ENCODE measurements at places on chromosomes 5 and 9.

DNA sequence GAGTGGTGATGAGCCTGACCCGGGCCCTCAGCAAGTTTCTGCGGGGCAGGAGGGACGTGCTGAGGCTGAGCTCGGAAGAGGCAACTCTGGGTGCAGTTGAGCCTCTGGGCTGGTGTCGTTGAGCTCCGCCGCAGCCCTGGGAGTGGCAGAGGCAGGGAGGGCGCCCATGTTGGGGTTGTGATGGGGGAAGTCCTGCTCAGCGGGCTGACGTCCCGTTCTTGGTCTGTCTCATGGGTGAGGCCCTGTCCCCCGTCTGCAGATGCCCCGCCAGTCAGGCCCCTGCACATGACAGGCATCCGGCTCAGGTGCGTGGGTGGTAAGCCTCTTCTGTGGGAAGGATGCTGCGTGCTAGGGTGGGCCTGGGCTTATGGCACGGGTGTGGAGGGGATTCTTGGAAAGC lies 64.3 kb downstream of the RXRA start:
- DNase-seq: no peak
- H3K27ac ChIP-seq: no peak overlapping the region
- H3K36me3 ChIP-seq: no peaks in the 10 kb centered on the region
- no peak overlapping the region for H3K4me3 ChIP-seq

GRCh38 chr5:141875022-141875740 lies 3.0 kb downstream of the PCDH1 start:
- DNase-seq: peak; percentile 5
- no peak overlapping the region for H3K27ac ChIP-seq
- H3K27me3 ChIP-seq: peaks cover 2% of the 10 kb centered on the region

DNA sequence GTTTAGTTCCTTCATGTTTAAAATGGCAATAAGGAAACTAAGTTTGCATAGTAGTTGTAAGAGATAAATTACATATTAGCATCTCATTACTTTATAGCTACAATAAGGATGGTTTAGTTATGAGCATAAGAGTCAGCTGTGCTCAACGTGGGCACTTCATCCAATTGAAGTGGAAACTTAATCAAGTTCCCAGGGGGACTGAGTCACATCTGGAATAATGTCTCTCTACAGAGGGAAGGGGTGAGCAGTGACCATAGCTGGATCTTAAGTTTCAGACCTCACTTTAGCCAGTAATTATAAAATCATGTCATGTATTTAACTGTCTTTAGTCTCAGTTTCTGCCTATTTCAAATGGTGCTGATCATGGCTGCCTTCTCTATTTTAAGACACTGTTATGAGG lies 36.8 kb upstream of the FAM240B start:
- no peak overlapping the region for H3K27ac ChIP-seq
- no peaks in the 10 kb centered on the region for H3K4me1 ChIP-seq
- H3K4me3 ChIP-seq: no peak overlapping the region
- no peaks in the 10 kb centered on the region for H3K36me3 ChIP-seq
- DNase-seq: no peak

GRCh38 chr9:91025856-91026255 lies 224.2 kb downstream of the SYK start:
- no peaks in the 10 kb centered on the region for H3K36me3 ChIP-seq
- no peak for DNase-seq
- no peak overlapping the region for H3K4me3 ChIP-seq
- no peak overlapping the region for H3K27ac ChIP-seq

DNA sequence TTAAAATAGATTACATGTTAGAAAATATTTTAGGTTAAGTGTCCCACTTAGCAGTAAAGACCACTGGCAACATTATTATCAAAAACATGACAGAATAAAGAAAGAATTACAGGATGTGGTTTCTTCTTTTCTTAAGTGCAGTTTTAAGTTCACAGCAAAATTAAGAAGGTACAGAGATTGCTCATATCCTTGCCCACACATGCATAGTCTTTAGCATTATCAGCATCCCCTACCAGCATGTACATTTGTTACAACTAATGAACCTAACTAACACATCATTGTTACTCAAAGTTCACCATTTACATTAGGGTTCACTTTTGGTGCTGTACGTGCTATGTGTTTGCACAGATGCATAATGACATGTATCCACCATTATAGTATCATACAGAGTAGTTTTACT lies 837.7 kb upstream of the CDH9 start:
- no peaks in the 10 kb centered on the region for H3K27me3 ChIP-seq
- DNase-seq: no peak
- no peaks in the 10 kb centered on the region for H3K36me3 ChIP-seq

GRCh38 chr5:96120120-96120519 lies 158.5 kb upstream of the ELL2 start:
- no peak overlapping the region for H3K4me3 ChIP-seq
- H3K36me3 ChIP-seq: no peaks in the 10 kb centered on the region
- no peaks in the 10 kb centered on the region for H3K4me1 ChIP-seq
- no peak overlapping the region for H3K27ac ChIP-seq
- DNase-seq: no peak
- no peaks in the 10 kb centered on the region for H3K27me3 ChIP-seq

GRCh38 chr9:79646096-79646495 lies 74.3 kb downstream of the TLE4 start:
- no peaks in the 10 kb centered on the region for H3K27me3 ChIP-seq
- H3K4me3 ChIP-seq: no peak overlapping the region
- no peaks in the 10 kb centered on the region for H3K4me1 ChIP-seq
- DNase-seq: no peak

DNA sequence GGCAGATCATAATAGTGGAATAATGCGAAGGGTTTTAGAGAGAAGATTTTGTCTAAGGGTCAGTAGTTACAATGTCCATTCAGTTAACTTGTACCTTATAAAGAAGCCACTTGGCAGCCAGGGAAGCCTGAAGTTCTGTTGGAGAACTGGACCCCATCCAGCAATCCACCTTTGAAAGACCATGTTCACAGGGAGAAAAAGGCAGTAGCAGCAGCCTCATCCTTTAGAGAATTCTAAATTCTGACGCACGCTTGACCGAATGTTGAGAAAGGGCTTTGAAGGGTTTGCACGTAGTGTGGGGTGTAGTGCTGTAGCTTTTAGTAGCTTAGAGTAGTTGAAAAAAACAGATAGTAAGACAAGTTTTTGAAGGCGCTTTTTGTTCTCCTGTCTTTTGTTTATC lies 42.8 kb downstream of the MCCC2 start:
- H3K27me3 ChIP-seq: no peaks in the 10 kb centered on the region
- DNase-seq: no peak
- H3K4me1 ChIP-seq: no peaks in the 10 kb centered on the region
- no peak overlapping the region for H3K4me3 ChIP-seq
- H3K27ac ChIP-seq: no peak overlapping the region
- no peaks in the 10 kb centered on the region for H3K36me3 ChIP-seq

- no peak overlapping the region for H3K27ac ChIP-seq
- H3K36me3 ChIP-seq: no peaks in the 10 kb centered on the region
- no peaks in the 10 kb centered on the region for H3K27me3 ChIP-seq
- DNase-seq: no peak
- H3K4me3 ChIP-seq: no peak overlapping the region
Observed at GRCh38 chr5:56829137-56829908, 14.0 kb downstream of the MAP3K1 start.

- no peak overlapping the region for H3K4me3 ChIP-seq
- peak; percentile 51 for DNase-seq
- H3K36me3 ChIP-seq: no peaks in the 10 kb centered on the region
- H3K4me1 ChIP-seq: no peaks in the 10 kb centered on the region
- no peaks in the 10 kb centered on the region for H3K27me3 ChIP-seq
Observed at GRCh38 chr9:78035383-78035993, 3.9 kb upstream of the GNAQ start.

DNA sequence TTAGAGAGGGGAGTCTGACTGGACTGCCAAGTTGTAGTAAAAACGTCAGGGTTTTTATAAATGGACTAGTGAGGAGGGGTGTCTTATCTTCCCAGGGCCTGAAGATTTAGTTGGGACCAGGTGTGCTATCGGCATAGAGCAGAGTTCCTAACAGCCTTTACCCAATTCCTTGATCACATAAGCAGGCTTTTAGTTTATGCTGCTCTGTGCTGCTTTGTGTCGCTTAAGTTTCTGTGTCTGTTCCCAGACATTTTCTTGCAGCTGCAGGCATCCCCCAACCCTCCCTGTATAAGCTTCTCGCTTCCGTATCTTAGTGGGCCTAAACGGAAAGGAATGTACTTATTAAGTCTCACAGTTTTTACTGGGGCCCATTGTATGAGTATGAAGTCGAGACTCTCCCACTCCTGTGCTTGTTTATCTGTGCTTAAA lies 2.6 kb upstream of the SMC5 start:
- H3K27ac ChIP-seq: no peak overlapping the region
- H3K27me3 ChIP-seq: no peaks in the 10 kb centered on the region
- no peaks in the 10 kb centered on the region for H3K36me3 ChIP-seq
- H3K4me3 ChIP-seq: peak overlapping the region; percentile 61

DNA sequence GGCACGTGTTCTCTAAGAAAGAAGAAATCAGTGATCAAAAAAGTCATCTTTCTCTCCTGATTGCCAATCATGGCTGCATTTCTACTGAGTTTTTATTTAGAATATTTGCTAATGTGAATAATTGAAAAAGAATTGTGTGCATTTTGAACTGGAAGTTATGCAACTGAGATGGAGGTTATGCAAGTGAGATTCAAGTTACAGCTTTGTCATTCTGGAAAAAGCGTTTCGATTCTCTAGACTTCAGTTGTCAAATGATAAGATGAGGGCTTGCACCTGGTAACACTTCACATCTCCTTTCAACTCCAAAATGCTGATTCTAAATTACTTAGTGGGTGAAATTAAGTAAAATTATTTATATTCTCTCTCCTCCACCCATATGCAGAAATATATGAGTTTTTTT lies 36.4 kb downstream of the C6 start:
- H3K4me1 ChIP-seq: peaks cover 4% of the 10 kb centered on the region
- DNase-seq: no peak
- H3K27me3 ChIP-seq: no peaks in the 10 kb centered on the region
- H3K27ac ChIP-seq: no peak overlapping the region

DNA sequence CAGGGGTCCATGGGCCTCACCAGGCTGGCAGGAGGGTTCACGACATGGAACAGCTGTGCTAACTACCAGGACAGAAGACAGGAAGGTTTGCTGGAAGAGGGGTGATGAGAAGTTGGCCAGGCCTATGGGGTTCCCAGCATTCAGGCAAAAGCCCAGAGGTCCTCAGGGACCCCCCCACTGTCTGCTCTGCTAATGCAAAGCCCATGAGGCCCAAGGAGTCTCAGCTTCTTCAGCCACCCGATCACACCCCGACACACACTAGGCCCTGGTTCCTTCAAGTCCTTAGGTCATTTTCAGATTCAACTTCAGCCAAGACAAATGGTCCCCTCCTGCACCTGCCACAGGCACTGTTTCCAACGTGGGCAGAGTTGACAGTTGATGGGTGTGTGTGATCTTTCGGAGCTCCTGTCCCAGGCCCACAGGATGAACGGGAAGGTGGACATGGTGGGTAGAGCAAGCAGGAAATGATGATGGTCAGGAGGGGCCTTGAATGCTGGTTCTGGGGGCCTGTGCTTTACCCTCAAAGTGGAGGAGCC lies 20.4 kb downstream of the ADAMTS2 start:
- H3K36me3 ChIP-seq: no peaks in the 10 kb centered on the region
- DNase-seq: no peak
- H3K4me1 ChIP-seq: peaks cover 6% of the 10 kb centered on the region
- no peaks in the 10 kb centered on the region for H3K27me3 ChIP-seq
- no peak overlapping the region for H3K4me3 ChIP-seq

Measured in ovary (tissue), 10 donors.